ENCODE measurements at places on chromosomes 12 and 14.

GRCh38 chr14:20198991-20199390, 8.3 kb downstream of the OR11G2 start:
- DNase-seq: no peak

DNA sequence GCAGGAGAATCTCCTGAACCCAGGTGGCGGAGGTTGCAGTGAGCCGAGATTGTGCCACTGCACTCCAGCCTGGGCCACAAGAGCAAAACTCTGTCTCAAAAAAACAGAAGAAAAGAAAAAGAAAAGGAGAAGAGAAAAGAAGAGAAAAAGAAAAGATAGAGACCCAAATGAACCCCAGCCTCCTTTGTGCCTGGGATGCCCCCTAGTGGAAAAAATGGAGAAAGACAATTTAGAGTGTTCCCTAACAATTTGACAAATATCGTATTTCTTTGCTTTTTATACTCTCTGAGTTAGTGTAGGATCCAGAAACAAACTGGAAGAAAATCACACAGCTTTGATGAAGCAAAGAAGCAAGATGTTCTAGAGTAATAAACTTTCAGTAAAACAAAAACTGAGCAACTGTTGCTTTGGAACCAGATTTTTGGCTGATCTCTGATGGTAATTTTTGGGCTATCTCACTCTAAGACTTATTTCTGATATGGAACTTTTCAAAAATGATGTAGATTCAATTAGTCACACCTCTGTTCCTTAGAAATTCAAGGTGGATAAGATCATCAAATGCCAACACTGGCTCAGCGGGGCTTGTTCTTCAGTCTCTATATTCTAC, 18.6 kb upstream of the PRKAB1 start:
- peak; percentile 62 for DNase-seq

GRCh38 chr14:101098177-101098576, 194.7 kb upstream of the RTL1 start:
- peak; percentile 43 for DNase-seq

- no peak for DNase-seq
Measured at GRCh38 chr12:112939761-112940381, 1.6 kb downstream of the OAS3 start.

- DNase-seq: peak; percentile 12
Measured at GRCh38 chr14:72315714-72316113, 383.5 kb downstream of the RGS6 start.

- DNase-seq: no peak
Measured at GRCh38 chr14:95307402-95308041, 12.2 kb downstream of the CLMN start.

DNA sequence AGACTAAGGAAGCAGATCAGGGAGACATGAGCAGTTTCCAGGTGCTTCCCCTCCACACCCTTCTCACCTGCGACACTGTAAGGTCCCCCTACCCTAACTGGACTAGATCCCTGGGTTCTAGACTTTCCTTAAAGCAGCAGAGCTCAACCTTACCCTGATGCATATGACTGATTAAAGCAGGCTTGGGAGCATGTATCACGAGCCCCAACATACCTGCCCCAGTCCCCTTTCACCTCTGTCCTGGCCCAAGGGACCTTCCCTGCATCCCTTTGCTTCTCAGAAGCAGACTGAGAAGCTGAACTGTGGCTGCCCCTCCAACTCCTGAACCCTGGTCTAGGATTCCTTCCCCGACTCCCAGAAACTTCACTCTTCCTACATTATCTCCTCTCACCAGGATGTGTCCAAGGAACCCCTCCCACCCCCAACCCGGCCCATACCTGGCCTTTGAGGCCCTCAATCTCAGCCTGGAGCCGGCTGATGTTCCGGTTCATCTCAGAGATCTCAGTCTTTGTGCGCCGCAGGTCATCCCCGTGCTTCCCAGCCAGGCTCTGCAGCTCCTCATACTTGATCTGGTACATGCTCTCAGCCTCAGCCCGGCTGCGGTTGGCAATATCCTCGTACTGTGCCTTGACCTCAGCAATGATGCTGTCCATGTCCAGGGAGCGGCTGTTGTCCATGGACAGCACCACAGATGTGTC, 5.4 kb downstream of the KRT8 start:
- DNase-seq: no peak

DNA sequence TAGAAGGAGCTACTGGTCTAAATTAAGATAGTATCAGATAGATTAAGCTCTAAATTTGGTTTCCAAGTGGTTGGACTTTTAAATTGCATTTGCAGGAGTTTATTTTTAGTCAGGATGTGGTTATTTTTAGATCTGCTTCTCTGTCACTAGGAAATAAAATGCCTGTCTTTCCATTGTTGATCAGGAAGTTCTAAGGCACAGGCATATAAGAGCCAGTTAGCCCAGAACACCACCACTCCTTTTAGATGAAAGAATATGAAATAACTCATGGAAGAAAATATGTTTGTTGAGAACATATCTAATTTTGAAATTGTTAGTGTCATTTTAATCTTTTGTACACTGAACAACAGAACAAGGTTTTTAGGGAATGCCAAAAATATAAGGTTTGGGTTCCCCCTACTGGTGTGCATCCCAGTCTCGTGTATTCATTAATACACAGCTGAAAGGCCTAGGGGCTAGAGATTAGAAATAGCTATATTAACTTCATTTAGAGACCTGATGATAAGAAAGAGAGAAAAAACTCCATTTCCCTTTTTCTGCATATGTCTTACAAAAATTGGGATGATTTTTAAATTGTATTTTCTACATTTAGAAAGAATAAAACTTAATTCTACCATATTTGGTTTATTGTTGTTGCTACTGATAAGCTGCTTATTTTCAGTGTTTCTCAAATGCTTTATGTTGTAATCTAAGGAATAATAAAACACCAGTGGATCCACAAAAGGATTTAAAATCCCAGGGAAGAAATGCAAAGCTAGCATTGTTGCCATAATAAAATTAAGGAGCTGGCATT, 67.2 kb downstream of the RIC8B start:
- peak; percentile 76 for DNase-seq

GRCh38 chr12:123231931-123232330, 1.0 kb downstream of the MPHOSPH9 start:
- no peak for DNase-seq
